Activated T-helper 9 cell treated with anti-CD3 and anti-CD28 coated beads, Interleukin-2, amount 50 U/mL, for 16 hours (primary cell): ENCODE measurements at places on chromosomes 5 and 9.

DNA sequence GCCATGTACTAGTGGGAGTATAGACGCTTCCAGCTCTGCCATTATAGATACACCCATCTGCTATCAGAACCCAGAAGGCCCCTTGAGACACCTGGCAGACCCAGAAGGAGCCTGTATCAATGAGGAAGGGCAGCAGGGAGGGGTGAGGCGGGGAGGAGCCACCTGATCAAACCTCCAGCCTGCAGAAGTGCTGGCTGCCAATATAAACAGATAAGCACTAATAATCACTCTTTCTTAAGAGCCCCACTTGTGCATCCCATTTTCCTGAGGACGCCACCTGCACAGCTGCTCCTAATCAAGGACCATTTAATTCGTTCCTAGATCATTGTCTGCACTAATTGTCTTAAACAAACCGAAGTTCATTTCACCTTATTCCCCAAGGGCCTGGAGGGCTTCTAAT, 75.0 kb upstream of the NEK6 start:
- DNase-seq, result no peak

- DNase-seq, result no peak
Observed at GRCh38 chr9:111516061-111516465, 8.9 kb upstream of the ZNF483 start.

GRCh38 chr9:17802249-17802857, 223.5 kb downstream of the SH3GL2 start:
- DNase-seq, result no peak

DNA sequence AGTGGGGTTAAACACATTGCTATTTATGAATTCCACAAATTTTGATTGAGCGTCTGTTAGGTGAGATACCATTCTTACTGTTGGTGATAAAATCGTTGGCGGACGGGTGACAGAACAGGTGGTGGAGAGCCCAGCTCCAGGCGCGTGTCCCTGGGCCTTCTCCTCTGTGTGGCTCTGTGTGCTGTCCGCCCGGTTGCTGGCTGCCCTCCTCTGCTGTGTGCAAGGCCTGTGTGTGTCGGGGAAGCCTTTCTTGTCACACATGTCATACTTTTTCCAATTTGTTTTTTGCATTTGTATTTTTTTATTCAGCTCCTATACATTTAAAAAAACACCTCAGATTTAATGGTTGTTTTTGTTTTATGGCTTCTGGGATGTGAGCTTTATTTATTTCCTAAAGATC, 33.9 kb downstream of the TENT4A start:
- DNase-seq, result no peak

DNA sequence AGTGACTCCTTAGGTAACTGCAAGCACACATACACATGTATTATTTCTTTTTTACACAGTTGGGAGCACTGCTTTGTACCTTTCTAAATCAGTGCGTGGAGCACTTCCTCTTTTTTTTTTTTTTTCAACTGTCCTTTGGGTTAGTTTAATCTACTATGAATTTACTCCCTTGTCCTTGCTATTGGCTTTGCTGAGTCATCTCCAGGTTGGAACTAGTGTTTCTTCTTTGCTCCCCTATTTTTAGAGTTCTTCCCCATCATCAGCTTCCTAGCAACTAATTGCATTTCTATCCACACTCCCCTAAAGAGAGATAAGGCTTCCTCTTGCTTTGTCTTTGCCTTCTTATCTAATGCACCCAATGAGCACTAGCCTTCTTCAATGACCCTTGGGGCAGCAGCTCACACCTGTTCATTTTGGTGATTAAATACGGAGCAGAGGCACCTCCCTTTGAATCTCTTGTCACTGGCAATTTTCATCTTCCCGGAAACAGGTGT, 24.3 kb downstream of the S100Z start:
- no peak for DNase-seq

DNA sequence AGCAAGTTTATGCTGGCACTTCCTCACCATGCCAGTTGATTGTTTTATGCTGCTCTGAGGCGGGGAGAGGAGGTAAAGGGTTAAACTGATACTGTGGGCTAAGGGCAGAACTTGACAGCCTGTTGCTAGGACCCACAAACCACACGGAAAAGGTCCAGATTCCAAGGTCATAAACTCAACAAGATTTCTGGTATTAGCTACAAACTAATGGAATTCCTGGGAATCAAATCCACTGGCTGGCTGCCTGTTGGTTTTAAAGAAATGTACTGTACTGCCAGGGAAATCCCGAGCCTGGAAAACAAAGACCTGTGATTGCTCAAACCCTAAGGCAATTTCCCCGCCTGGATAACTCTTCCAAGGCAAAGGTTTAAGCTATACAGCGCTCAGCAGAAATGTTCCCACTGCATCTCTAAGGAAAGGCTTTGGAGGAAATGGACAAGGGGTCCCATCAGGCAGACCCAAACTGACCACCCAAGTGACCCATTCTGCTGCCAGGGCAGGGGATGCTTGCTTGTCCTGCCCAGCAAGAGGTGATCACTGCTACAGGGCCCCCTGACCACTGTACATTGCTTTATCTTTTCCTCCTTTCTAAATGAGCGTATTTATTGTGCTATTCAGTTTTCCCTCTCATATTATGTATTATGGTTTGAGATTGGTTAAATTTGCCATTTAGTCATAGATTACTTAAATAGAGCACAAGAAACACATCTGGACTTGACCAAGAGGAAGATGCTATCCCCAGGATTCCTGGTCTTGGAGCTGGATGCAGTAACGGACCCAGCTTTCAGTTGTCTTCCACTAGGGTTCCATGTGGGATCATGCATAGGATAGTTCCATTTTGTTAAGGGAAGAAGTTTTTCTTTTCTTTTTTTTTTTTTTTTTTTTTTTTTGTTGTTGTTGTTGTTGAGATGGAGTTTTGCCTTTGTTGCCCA, 124.3 kb downstream of the SUSD1 start:
- no peak for DNase-seq

DNA sequence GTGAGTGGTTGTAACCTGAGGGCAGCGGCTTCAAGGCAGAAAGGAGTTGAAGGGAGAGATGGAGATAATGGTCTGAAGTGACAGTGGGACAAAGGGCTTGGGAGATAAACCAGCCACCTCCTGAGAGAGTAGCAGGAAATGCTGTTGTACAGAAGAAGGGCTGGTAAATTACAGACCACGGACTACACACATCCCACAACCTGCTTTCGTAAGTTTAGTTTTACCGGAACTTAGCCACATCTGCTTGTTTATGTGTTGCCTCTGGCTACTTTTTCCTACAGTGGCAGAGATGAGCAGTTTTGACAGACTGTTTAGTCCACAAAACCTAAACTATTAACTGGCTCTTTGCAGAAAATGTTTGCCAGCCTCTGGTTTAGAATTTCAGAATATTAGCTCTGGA, 269.5 kb downstream of the ARHGEF28 start:
- DNase-seq, result no peak

DNA sequence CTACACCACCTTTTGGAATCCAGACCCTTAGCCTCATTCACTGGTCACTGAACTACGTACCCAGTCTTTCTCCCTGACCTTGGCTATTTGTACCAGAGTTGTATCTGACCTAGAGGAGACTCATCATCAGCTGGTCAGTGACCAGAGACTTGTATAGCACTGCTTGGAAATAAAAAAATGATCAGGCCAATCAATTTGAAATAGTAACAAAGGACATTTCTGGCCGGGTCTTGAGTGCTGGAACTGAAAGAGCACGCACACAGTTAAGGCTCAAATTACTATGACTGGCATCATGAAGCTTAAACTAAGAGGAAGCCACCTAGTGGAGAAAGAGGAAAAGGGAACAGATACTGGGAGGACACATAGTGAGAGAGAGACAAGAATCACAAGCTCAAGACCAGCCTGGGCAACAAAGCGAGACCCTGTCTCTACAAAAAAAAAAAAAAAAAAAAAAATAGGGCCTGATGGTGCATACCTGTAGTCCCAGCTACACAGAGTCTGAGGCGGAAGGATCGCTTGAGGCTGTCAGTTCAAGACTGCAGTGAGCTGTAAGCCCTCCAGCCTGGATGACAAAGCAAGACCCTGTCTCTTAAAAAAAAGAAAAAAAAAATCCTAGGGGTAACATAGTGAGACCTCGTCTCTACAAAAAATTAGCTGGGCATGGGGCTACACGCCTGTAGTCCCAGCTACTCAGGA, 12.8 kb upstream of the SRP19 start:
- DNase-seq, result no peak

- DNase-seq, result no peak
Observed at GRCh38 chr5:123181394-123181801, 92.4 kb downstream of the PRDM6 start.

DNA sequence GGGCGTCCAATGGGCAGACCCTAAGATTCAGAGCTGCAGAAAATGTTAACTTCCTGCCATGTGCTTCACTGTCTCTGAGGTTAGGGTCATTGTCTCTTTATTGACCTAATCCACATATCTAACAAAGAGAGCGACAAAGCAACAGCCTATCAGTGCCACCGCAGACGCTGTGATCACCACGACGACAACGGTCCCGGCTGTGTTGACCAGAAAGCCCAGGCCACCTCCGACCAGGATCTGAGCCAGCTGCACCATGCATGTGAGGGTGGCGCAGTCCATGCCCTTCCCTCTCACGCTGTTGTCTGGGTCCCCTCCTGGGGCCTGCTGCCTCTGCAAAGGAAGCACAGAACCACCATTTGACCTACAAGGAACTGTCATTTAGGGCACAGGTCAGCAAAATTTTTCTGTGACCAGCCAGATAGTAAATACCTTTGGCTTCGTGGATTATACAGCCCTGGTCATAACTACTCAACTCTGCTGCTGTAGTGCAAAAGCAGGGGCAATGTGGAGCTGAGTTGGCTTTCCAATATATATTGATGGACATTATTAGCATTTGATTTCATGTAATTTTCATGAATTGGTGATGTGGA, 8.5 kb downstream of the RXFP3 start:
- DNase-seq, result no peak

GRCh38 chr9:78848061-78848460, 551.1 kb downstream of the PSAT1 start:
- DNase-seq, result no peak

DNA sequence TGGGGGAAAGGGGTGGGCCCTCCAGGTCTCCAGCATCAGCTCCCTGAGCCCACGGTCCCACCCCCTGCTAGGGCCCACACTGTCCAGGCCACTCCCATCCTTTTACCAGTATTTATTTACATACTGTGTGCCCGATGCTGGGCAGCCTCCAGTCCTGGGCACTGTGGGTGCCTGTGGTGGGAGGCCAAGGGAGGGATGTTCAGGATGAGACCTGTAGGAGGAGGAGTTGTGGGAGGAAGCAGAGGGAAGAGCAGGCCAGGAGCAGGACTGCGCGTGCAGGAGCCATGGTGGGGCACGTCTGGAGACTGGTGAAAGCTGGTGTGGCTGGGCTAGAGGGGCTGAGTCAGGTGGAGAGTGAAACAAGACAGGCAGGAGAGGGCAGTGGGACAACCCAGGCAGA, 267.4 kb downstream of the HSPA4 start:
- DNase-seq, result no peak

GRCh38 chr5:53045263-53045662, 56.1 kb downstream of the ITGA2 start:
- no peak for DNase-seq

- DNase-seq, result no peak
Observed at GRCh38 chr5:36651761-36652685, 45.6 kb downstream of the SLC1A3 start.

GRCh38 chr9:121690316-121690715, 38.9 kb downstream of the DAB2IP start:
- no peak for DNase-seq

DNA sequence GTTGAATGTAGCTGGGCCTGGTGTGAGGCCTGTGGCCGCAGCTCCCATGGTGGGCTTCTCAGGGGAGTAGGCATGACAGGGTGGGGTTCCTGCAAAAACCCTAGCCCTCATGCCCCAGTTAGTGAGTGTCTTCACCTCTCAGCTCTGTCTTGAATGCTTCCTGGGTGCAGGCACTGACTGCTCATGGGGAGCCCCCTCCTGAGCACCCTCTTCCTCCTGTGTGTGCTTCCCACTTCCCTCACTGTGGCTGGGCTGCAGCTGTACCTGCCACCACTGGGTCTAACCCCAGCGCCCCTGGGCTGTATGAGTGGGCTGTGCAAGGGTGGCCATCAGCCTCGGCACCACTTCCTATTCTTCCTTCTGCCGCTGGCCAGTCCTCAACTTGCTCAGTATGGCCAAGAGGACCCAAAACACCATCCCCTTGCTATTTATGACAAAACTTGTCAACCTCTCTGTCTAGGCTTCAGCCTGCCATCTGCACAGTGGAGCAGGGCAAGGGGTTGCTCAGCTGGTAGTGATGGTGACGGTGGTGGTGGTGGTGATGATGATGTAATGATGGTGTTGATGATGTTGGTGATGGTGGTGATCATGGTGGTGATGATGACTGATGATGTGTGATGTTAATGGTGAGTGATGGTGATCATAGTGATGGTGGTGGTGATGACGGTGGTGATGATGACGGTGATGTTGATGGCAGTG, 67.5 kb downstream of the RXRA start:
- no peak for DNase-seq

DNA sequence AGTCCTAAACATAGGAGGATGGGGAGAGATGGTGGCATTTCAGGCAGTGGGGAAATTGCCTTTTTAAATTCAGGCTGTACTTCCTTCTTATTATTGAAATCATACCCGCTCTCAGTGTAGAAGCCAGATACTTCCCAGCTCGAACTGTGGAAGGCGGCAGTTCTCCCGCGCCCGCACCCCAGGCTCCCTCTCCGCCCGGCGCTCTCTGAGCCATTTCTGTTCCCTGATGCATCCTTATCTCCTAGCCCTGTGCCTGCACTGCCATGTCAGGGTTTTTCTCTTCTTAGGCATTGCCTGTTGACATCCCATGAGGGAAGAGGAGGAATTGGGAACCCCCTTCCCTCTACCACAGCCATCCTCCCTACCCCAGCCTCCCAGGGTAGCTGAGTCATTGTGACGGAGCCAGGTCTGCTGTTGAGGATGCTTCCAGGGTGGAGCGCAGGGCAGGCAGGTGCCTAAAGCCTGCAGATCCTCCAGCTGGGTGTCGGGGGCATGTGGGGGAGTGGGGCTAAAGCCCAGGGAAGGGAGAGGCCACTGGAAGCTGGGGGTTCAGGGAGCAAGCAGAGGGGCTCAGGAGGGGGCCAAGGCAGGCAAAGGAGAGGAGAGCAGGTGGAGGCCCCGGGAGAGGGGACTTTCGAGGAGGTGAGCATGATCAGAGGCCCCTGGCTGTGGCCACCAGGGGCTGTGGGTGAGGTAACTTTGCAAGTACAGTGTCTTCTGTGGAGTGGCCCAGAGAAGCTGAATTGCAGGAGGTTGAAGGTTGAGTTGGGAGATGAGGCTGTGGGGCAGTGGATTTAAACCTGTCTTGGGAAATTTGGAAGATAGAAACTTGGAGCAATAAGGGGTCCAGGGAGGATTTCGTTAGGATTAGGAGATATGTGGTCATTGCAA, 16.2 kb downstream of the LAMC3 start:
- no peak for DNase-seq
